ENCODE measurements at places on chromosomes 2 and 18.

GRCh38 chr18:26863122-26863879, 2.2 kb downstream of the AQP4 start:
- no peak for DNase-seq

DNA sequence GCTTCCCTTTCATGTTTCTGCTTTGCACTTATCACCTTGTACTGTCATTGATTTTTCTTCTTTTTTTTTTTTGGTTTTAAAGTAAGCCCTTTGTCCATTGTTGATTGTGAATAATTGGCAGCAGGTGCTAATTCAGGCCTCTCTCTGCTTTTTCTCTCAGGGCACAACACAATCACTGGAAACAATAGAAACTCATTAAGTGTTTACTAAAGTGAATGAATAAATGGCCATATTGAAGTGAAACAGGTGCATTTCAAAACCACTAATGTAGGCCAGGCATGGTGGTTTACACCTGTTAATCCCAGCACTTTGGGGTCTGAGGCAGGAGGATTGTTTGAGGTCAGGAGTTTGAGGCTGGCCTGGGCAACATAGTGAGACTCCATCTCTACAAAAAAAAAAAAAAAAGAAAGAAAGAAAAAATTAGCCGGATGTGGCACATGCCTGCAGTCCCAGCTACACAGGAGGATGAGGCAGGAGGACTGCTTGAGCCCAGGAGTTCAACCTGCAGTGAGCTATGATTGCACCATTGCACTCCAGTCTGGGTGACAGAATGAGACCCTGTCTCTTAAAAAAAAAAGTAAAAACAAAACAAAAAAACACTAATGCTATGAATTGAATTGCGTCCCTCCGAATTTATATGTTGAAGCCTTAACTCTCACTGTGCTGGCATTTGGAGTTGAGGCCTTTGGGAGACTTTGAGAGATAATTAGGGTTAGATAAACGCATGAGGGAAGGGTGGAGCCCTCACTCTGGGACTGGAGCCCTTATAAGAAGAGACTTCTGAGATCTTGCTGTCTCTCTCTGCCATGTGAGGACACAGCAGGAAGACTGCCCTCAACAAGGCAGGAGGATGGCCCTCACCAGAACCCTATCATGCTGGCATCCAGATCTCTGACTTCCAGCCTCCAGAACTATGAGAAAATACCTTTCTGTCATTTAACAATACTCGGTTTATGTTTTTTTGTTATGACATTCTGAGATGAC, 19.9 kb downstream of the SLC38A11 start:
- no peak for DNase-seq

DNA sequence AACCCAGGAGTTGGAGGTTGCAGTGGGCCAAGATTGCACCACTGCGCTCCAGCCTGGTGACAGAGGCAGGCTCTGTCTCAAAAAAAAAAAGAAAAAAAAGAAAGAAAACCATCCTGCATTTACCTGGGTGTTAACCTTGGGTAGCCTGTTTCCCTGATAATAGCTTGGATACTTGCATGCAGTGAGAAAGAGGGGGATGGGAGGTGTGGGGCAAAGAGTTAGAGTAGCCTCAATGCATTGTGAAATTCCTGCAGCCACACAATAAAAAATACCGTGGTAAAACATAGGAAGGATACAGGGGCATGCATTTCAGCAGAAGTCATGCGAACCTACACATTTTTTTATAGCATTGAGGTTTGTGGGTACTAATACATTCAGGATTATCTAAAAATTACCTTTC, 76.6 kb upstream of the ZNF516 start:
- no peak for DNase-seq

GRCh38 chr2:71680925-71681324, 227.6 kb downstream of the DYSF start:
- no peak for DNase-seq

DNA sequence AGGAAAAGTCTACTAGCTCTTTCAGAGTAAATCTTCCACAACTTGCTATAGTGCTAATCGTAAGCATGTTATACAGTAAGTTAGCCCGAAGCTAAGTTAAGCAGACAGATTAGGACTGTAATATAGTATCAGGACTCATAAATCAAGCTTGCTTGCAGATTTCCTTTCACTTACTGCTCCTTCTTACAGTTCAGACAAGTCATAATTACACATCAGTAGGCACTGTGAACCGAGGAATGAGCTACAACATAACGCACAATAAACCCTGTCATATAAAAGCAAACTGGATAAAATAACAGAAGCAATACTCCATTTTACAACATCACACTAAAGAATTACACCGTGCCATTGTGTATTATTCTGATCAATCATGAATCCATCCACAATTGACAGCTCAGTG, 832.6 kb upstream of the ZEB2 start:
- DNase-seq, result no peak

GRCh38 chr2:208363485-208363884, 43.1 kb upstream of the PTH2R start:
- DNase-seq, result no peak

DNA sequence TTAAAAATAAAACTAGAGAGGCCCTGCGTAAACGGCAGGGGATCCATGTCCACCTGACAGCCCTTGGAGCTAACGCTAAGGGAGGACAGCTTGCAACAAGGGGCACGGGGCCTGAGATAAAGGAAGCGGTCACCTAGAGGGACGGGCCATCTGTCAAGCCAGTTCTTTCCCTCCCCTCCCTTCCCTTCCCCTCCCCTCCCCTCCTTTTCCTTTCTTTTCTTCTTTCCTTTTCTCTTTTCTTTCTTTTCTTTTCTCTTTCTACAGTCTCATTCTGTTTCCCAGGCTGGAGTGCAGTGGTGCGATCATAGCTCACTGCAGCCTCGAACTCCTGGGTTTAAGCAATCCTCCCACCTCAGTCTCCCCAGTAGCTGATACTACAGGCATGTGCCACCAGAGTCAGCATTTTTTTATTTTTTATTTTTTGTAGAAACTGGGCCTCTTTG, 34.5 kb upstream of the CTAGE1 start:
- no peak for DNase-seq

DNA sequence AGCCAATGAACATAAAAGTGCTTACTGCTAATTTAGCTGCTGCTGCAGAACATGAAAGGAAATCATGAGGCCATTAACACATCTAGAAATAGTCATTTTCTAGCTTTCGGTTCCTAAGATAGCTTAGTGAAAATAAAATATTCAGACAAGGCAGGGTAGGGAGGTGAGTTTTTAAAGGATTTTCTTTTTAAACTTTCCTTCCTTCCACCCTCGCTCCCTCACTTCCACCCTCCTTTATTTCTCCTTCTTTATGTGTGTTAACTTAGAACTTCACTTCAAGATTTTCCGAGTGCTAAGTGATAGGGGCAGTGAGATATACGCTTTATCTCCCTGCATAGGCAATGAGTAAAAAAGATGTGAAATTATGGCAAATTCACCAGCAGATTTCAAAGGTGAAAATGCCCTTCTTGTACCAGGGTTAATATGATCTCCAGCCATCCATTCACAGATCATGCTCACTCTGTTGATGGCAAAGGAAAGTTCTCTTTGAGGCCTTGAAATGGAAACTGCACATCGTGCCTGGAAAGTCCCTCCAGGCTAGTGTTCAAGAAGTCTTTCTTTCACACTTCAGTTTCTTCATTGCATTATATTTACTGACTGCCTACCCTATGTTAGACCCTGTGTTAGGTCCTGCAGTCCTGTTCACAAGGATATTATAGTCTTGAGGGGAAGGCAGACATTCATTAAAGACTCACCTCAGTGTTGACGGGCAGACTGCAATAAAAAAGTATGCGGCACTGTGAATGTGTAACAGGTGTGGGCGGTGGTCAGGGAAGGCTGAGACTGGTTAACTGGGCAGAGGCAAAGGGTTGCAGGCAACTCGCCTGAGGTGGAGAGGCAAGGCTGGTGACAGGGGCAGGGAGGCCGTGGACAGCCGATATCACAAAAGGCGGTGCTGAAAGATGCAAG, 200.8 kb downstream of the PLCL1 start:
- DNase-seq, result no peak

DNA sequence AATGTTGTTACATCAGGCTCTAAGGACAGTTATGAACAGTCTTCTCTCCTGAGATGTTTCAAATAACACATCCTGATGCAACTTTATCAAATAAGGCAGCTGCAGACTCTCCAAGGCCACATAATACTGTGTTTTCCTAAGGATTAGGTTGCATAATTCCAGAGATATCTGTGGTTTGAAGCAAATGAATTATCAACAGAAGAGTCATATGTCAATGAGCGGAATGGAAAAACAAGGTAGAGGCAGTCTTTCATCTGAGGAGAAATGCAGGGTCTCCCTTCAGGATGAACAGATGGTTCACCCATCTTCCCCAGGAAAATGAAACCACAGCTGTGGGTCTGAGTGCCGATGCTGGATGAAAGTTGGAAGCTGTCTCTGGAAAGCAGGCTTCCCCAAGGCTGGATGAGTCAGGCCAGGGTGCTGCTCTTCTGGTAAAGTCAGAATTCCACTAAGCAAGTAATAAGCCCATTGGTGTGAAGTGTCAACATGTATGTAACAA, 22.2 kb downstream of the LYG1 start:
- no peak for DNase-seq

- no peak for DNase-seq
These were observed 58.4 kb upstream of the RTN4 start for GRCh38 chr2:55108456-55109160.

- no peak for DNase-seq
These were observed 443.9 kb downstream of the STK39 start for GRCh38 chr2:167803449-167803988.

DNA sequence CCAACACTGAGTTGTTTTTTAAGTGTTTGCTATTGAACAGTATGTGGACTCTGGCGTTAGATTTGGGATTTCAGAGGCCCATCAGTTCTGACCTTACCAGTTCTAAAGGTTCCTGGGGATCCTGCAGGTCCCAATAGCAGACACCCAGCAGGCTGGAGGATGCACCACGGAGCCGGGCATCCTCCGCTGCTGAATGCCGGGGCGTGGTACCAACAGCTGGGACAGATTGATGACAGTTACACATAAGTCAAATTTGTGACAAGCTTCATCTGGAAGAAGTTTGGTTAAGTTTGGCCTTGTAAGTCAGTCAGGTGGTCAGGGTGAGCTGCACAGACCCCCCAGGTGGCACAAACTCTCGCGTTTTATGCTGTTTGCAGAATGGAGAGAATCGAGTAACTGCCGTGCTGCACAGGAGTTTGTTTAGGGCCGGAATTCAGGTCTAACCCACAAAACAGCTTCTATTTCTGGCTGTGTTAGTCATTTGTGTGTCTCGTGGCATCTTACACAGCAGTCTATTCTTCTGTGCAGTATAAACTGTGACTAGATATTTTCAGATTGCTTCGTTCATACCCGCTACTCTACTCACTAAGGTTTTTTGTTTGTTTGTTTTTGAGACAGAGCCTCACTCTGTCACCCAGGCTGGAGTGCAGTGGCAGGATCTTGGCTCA, 19.2 kb downstream of the CTDP1 start:
- DNase-seq, result no peak

DNA sequence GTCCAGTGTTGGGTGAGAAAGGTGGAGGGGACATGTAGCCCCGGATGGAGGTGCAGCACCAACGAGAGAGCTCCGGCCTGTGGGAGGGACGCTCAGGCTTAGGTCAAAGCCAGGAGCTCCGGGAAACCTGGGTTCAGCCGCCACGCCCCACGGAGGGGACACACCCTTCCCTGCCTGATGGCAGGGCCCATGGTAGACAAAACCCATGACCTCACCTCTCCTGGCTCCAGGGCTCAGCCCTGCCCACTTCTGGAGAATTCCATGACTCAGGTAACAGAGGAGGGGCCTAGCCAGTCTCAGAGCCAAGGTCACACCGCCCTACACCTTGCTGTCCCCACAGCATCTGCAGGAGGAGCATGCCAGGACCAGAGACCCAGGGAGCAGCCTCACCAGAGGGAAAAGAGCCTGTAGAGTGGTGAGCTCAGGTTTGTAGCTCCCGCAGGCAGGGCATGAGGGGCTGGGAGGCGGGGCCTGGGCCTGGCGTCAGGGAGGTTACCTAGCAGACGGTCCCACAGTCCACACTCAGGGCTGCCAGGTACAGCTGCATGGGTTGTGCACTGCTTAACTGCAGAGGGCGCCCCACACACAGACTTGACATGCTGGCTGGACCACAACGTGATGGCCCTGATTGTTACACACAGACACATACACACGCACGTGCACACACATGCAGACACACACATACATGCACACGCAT, 70.8 kb upstream of the SMAD7 start:
- DNase-seq, result no peak

GRCh38 chr2:16014041-16014787, 73.9 kb downstream of the MYCN start:
- DNase-seq, result no peak

DNA sequence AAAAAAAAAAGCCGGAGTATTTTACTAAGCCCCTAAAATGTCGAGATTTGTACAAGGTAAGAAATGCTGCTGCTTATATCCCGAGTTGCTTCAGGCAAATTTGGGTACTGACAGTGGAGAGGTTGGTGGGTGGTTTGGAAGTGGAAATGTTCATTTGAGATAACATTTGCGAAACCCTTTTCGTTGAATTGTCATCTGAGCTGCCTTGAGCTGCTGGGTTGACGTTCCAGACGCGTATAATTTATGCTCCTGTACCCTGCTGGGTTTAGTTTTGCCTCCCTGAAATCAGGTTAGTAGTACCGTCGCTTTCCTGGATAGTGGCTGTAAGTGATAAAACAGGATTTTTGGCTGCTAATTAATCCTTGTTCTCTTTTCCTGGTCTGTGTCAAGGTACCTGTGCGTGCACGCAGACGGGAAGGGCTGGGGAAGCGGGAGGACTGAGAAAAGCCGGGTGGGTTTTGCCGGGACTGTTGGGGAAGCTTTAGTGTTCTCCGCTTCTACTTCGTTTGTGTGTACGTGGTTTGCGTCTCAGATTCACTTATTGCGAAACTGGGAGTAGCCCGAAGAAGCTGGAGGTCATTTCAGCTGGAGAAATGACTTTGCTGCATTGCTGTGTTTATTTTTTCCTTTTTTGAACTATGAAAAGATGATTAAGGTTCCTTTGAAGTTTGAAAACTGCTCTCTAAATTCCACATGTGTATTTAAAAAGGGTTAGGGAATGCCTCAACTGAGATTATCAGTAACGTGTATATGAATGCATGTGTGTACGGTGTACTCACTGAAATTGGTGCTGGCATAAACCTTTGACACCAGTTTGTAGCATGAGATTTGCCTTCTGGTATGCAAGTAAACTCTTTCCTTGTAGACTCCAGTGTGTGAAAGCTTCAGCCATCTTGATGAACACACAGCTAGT, 709 bp downstream of the UGP2 start:
- DNase-seq, result no peak

- no peak for DNase-seq
These were observed 5.0 kb downstream of the NT5DC4 start for GRCh38 chr2:112725545-112726457.

- no peak for DNase-seq
These were observed 4.3 kb downstream of the AAMP start for GRCh38 chr2:218265626-218266025.

GRCh38 chr2:238851026-238851425, 3.1 kb downstream of the TWIST2 start:
- no peak for DNase-seq
